ENCODE measurements at places on chromosomes 3 and 15. TPM values are rescaled to one million over a fixed set of nuclear protein-coding genes. Genes with fewer than 3 reads are reported as not detected.
A peak's percentile ranks its signal among the peaks of the same experiment; 100 is the strongest.

- peaks cover 40% of the 10 kb centered on the region for H3K4me1 ChIP-seq
- no peak overlapping the region for H3K4me3 ChIP-seq
- no peaks in the 10 kb centered on the region for H3K36me3 ChIP-seq
- no peak for DNase-seq
- H3K27me3 ChIP-seq = no peaks in the 10 kb centered on the region
Measured at GRCh38 chr15:85762039-85762755, 32.5 kb downstream of the KLHL25 start.

- H3K36me3 ChIP-seq = no peaks in the 10 kb centered on the region
- no peak for DNase-seq
- no peaks in the 10 kb centered on the region for H3K4me1 ChIP-seq
- peaks cover 3% of the 10 kb centered on the region for H3K27me3 ChIP-seq
Measured at GRCh38 chr3:139234491-139234890, 109.3 kb upstream of the MRPS22 start.

GRCh38 chr15:63022181-63022580, 20.4 kb upstream of the TPM1 start:
- H3K36me3 ChIP-seq = no peaks in the 10 kb centered on the region
- H3K4me3 ChIP-seq = no peak overlapping the region
- no peaks in the 10 kb centered on the region for H3K4me1 ChIP-seq

GRCh38 chr3:176795891-176796290, 401.4 kb downstream of the TBL1XR1 start:
- no peaks in the 10 kb centered on the region for H3K27me3 ChIP-seq
- H3K4me1 ChIP-seq = no peaks in the 10 kb centered on the region
- H3K4me3 ChIP-seq = no peak overlapping the region
- no peaks in the 10 kb centered on the region for H3K36me3 ChIP-seq

- H3K4me1 ChIP-seq = no peaks in the 10 kb centered on the region
- no peak for DNase-seq
- no peak overlapping the region for H3K4me3 ChIP-seq
- no peaks in the 10 kb centered on the region for H3K27me3 ChIP-seq
- no peaks in the 10 kb centered on the region for H3K36me3 ChIP-seq
- no peak overlapping the region for H3K27ac ChIP-seq
Measured at GRCh38 chr3:27824312-27825200, 102.4 kb upstream of the EOMES start.

- peak overlapping the region; percentile 88 for H3K27ac ChIP-seq
- H3K4me3 ChIP-seq = peak overlapping the region; percentile 68
- peaks cover 23% of the 10 kb centered on the region for H3K27me3 ChIP-seq
- no peak for DNase-seq
- peaks cover 28% of the 10 kb centered on the region for H3K36me3 ChIP-seq
Measured at GRCh38 chr15:96332637-96333121, 2.2 kb downstream of the NR2F2 start.

DNA sequence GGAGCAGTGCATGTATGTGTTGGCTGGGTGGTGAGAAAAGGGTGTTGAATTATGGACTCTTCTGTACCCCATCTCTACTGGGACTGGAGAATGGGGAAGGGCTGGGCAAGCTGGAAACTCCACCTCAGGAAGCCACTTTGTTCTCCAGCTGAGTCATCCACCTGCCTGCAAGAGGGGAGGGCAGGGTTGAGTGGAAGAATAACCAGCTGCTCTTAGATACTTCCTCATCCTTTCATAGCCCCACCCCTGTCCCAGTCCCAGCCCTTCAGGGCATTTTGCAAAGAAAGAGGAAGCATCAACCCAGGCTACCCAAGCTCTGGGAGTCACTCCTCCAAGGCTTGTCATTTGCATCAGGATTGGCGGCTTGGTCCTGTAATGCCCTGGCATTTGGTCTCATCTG, 33.1 kb downstream of the RAB11A start:
- no peak overlapping the region for H3K27ac ChIP-seq
- peaks cover 4% of the 10 kb centered on the region for H3K36me3 ChIP-seq
- H3K4me1 ChIP-seq = peaks cover 10% of the 10 kb centered on the region
- DNase-seq = peak; percentile 41
- H3K27me3 ChIP-seq = no peaks in the 10 kb centered on the region

- DNase-seq = no peak
- no peaks in the 10 kb centered on the region for H3K36me3 ChIP-seq
- H3K27ac ChIP-seq = no peak overlapping the region
- H3K27me3 ChIP-seq = no peaks in the 10 kb centered on the region
- no peak overlapping the region for H3K4me3 ChIP-seq
Measured at GRCh38 chr15:99273801-99274200, 22.5 kb downstream of the LRRC28 start.

- peaks cover 33% of the 10 kb centered on the region for H3K4me1 ChIP-seq
- H3K36me3 ChIP-seq = no peaks in the 10 kb centered on the region
- H3K4me3 ChIP-seq = peak overlapping the region; percentile 4
- peak overlapping the region; percentile 12 for H3K27ac ChIP-seq
- DNase-seq = peak; percentile 79
- no peaks in the 10 kb centered on the region for H3K27me3 ChIP-seq
Measured at GRCh38 chr3:53166781-53167291, 5.8 kb downstream of the PRKCD start.

DNA sequence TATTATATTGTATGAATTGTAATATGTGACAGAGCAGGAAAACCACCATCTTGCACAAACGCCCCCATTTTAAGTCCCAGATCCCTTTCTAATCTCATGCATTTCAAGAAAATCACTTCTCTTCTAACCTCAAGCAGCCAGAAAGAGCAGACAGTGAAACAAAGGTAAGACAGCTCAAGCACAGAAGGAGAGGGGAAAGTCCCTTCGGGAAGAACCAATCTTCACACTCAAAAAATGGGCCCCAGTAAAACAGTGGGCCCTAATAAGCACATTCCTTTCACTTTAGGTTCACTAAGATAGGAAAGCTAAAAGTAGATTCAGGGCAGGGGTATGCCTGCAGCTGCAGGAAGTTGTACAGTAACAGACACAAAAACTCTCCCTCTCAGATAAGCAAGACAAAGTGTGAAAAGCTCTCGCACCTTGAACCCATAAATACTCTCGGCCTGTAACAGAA, 1268.7 kb downstream of the SI start:
- no peaks in the 10 kb centered on the region for H3K27me3 ChIP-seq
- H3K27ac ChIP-seq = no peak overlapping the region
- H3K4me3 ChIP-seq = no peak overlapping the region
- H3K36me3 ChIP-seq = no peaks in the 10 kb centered on the region

- H3K27me3 ChIP-seq = no peaks in the 10 kb centered on the region
- no peak overlapping the region for H3K4me3 ChIP-seq
- DNase-seq = no peak
- H3K27ac ChIP-seq = no peak overlapping the region
Measured at GRCh38 chr3:31878231-31878838, 102.7 kb downstream of the OSBPL10 start.

GRCh38 chr15:79090487-79091203, at the start of gene RASGRF1:
TSS of gene RASGRF1 (minus strand) at chr15:79090780. CDS start at chr15:79090498, 282 bp downstream.
- H3K4me1 ChIP-seq = peaks cover 24% of the 10 kb centered on the region
- peak within 1 kb of the TSS; percentile 37 for H3K4me3 ChIP-seq
- no peak within 1 kb of the TSS for H3K27ac ChIP-seq

GRCh38 chr3:93981649-93982048, 1.7 kb downstream of the ARL13B start:
- peaks cover 14% of the 10 kb centered on the region for H3K4me1 ChIP-seq
- DNase-seq = no peak
- H3K27me3 ChIP-seq = no peaks in the 10 kb centered on the region
- H3K4me3 ChIP-seq = no peak overlapping the region

DNA sequence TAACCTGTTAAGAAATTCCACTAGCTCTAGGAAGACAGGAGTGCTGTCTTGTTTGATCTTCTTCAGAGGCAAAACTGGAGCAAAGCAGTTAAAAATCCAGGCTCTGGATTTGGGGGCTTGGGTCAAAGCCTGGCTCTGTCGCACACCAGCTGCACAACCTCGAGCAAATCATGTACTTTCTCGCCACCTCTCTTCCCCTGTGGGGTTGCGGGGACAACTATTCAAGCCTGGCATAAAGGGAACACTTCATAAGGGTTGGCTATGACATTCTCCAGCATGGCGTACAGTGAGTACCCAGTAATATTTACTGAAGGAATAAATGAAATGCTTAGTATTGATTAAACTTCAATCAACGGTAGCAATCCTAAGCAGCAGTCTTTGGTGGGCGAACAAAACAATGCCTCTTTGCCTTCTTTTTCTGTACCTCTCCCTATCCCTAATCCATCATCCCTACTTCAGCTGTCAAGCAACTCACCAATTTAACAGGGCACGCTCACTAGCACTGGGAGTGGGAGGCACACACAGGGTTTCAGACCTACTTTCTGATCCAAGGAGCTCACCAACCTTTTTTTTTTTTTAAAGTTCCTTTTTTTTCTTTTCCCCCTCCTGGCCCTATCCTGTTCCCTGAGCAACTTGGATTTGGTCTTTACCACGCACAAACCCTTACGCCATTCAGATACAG, 33.0 kb downstream of the GNB5 start:
- no peaks in the 10 kb centered on the region for H3K36me3 ChIP-seq
- H3K4me3 ChIP-seq = no peak overlapping the region
- H3K4me1 ChIP-seq = no peaks in the 10 kb centered on the region
- H3K27me3 ChIP-seq = no peaks in the 10 kb centered on the region
- H3K27ac ChIP-seq = no peak overlapping the region

- no peak overlapping the region for H3K4me3 ChIP-seq
- no peak overlapping the region for H3K27ac ChIP-seq
- no peak for DNase-seq
- no peaks in the 10 kb centered on the region for H3K4me1 ChIP-seq
Measured at GRCh38 chr3:901953-902778, 190.7 kb upstream of the CNTN6 start.

- H3K36me3 ChIP-seq = no peaks in the 10 kb centered on the region
- peak overlapping the region; percentile 97 for H3K27ac ChIP-seq
- peak overlapping the region; percentile 86 for H3K4me3 ChIP-seq
- DNase-seq = no peak
- H3K4me1 ChIP-seq = peaks cover 43% of the 10 kb centered on the region
- no peaks in the 10 kb centered on the region for H3K27me3 ChIP-seq
Measured at GRCh38 chr3:41200669-41201021, 1.3 kb downstream of the CTNNB1 start.

- DNase-seq = peak; percentile 5
- H3K27me3 ChIP-seq = no peaks in the 10 kb centered on the region
- peaks cover 25% of the 10 kb centered on the region for H3K36me3 ChIP-seq
- peaks cover 32% of the 10 kb centered on the region for H3K4me1 ChIP-seq
- H3K27ac ChIP-seq = no peak overlapping the region
- peak overlapping the region; percentile 66 for H3K4me3 ChIP-seq
Measured at GRCh38 chr3:51940648-51941462, 849 bp downstream of the RRP9 start.

DNA sequence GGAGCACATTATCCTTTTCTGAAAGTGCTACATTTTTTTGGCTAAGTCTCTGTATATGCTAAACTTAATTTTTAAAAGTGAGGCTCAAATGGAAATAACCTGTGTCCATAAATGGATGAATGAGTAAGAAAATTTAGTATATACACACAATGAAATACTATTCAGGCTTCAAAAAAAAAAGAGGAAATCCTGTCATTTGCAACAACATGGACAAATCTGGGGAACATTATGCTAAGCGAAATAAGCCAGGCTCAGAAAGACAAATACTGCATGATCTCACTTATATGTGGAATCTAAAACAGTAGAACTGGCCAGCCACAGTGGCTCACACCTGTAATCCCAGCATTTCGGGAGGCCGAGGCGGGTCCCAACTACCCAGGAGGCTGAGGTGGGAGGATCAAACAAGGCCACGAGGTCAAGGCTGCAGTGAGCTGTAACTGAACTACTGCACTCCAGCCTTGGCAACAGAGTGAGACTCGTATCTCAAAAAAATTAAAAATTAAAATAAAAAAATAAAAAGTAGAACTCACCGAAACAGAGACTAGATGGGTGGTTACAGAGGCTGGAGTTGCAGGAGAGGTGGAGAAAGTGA, 25.8 kb downstream of the CCDC12 start:
- H3K27ac ChIP-seq = peak overlapping the region; percentile 70
- peaks cover 4% of the 10 kb centered on the region for H3K36me3 ChIP-seq
- no peak overlapping the region for H3K4me3 ChIP-seq

GRCh38 chr3:14775011-14775410, 43.8 kb upstream of the FGD5 start:
- H3K4me3 ChIP-seq = no peak overlapping the region
- DNase-seq = no peak

- no peak overlapping the region for H3K4me3 ChIP-seq
- H3K4me1 ChIP-seq = no peaks in the 10 kb centered on the region
- H3K27ac ChIP-seq = no peak overlapping the region
- H3K36me3 ChIP-seq = no peaks in the 10 kb centered on the region
- DNase-seq = no peak
Measured at GRCh38 chr15:25812073-25812472, 51.1 kb downstream of the ATP10A start.

GRCh38 chr3:50345586-50346234, at the start of gene ZMYND10:
TSS of gene ZMYND10 (minus strand) at chr3:50345732. CDS start at chr3:50345579, 153 bp downstream.
- peak within 1 kb of the TSS; percentile 57 for H3K4me3 ChIP-seq
- H3K36me3 ChIP-seq = peaks cover 4% of the 10 kb centered on the region
- peak; percentile 89 for DNase-seq
- H3K27me3 ChIP-seq = no peaks in the 10 kb centered on the region
- H3K27ac ChIP-seq = no peak within 1 kb of the TSS
- peaks cover 37% of the 10 kb centered on the region for H3K4me1 ChIP-seq

GRCh38 chr3:177385831-177386301, 188.6 kb upstream of the TBL1XR1 start:
- no peaks in the 10 kb centered on the region for H3K36me3 ChIP-seq
- no peak for DNase-seq
- H3K4me3 ChIP-seq = no peak overlapping the region
- H3K27me3 ChIP-seq = no peaks in the 10 kb centered on the region
- no peak overlapping the region for H3K27ac ChIP-seq

DNA sequence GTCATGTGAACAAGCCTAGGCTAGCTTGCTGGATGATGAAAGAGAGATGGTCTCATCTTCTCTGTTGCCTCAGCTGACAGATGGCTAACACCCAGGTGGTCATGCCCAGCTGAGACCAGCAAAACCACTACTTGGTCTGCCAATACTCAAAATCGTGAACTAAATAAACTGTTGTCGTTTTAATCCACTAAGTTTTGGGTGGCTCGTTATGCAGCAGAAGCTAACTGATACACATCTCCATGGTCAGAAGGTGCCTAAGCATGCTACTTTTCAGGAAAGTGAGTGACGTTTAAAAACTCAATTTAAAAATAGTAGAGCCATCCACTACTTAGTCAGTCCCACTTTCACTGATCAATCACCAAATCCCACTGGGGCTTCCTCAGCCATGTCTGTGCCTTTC, 52.8 kb downstream of the CCR4 start:
- H3K36me3 ChIP-seq = no peaks in the 10 kb centered on the region
- no peaks in the 10 kb centered on the region for H3K27me3 ChIP-seq
- no peak for DNase-seq
- no peak overlapping the region for H3K4me3 ChIP-seq

GRCh38 chr3:127174284-127174683, 18.6 kb upstream of the PRR23E start:
- no peak overlapping the region for H3K27ac ChIP-seq
- DNase-seq = no peak
- no peaks in the 10 kb centered on the region for H3K36me3 ChIP-seq
- no peaks in the 10 kb centered on the region for H3K27me3 ChIP-seq
- no peaks in the 10 kb centered on the region for H3K4me1 ChIP-seq
- no peak overlapping the region for H3K4me3 ChIP-seq

The PARP15 gene
- 0.67 TPM for total RNA-seq

The GABRB3 gene
- 0.50 TPM for total RNA-seq

The KLF15 gene
- 31.0 TPM for total RNA-seq

The PARP16 gene
- total RNA-seq = 3.7 TPM

The DNAH12 gene
- total RNA-seq = not detected

The CTXN2 gene
- total RNA-seq = not detected

The CPNE9 gene
- not detected for total RNA-seq

The CRTAP gene
- 77.3 TPM for total RNA-seq

The MUSTN1 gene
- total RNA-seq = 207 TPM

The SKOR1 gene
- not detected for total RNA-seq

The IP6K1 gene
- total RNA-seq = 20.4 TPM

The IQCF5 gene
- total RNA-seq = not detected

The TOPAZ1 gene
- not detected for total RNA-seq

The OR4F6 gene
- not detected for total RNA-seq

The PLCH1 gene
- total RNA-seq = 0.09 TPM

The UBAP1L gene
- 1.3 TPM for total RNA-seq
